ENCODE measurements at places on chromosomes 3 and 15.

- no peak for DNase-seq
Observed at GRCh38 chr3:52490035-52490938, 4.9 kb upstream of the STAB1 start.

DNA sequence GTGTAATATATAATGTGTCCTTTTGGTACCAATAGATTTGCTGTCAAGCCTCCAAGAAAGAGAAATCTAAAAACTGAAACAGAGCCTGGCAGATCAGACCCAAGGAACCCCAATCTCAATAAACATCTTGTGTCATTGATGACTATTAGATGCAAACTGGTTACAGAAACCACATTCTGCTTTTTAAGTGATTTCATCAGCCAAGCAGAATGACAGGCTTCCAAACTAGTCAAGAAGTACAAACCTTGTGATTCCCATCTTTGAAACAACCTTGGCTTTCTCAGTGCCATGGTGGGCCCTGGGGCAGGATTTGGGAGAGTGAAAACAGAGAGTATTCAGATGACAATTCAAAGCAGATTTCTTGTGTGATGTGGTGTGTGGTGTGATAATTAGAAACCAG is 45.6 kb upstream of the STRIT1 start:
- DNase-seq: no peak

DNA sequence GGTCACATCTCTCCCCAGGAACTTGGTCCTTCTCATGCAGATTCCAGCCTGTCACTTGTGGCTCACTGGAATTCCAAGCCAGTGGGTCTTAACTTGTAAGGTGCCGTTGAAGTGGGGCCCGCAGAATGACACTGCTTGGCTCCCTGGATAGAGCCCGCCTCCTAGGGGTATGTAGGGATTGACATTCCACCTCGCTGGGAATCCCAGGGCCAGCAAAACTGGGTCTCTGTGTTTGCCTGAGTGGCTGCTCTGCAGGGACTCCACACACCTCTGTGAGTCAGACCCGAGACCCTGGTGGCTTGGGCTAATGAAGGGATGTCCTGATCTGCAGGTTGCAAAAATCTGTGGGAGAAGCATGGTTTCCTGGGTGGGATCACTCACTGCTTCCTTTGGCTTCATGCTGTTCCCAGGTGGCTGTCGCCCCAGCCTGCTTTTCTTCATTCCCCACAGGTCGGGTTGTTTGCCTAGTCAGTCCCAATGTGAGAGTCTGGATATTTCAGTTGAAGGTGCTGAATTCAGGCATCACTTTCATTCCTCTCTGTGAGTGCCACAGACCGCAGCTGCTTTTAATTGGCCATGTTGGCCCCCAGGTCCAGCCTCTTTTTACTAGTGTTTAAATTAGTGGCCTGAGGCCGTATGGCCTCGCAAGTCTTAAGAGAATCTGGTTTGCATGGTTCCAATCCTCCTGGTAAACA is 156.0 kb upstream of the TRIM42 start:
- no peak for DNase-seq

DNA sequence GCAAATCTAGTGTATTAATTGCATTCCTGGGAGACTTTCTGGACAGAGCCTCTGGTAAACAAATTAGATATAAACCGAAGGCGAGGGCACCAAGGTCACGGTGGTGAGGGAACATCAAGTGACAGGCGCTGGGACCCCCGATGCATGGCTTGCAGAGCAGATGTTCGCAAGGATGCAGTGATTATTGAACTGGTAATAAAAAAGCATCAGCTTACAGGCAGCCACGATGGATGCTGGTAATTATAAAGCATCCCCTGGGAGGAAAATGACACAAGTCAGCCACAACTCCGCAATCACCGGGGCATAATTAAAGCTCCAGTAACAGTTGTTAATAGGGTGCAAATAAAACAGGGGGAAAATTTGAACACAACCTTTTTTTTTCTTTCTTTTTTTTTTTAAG is 231.1 kb upstream of the DPH6 start:
- no peak for DNase-seq

DNA sequence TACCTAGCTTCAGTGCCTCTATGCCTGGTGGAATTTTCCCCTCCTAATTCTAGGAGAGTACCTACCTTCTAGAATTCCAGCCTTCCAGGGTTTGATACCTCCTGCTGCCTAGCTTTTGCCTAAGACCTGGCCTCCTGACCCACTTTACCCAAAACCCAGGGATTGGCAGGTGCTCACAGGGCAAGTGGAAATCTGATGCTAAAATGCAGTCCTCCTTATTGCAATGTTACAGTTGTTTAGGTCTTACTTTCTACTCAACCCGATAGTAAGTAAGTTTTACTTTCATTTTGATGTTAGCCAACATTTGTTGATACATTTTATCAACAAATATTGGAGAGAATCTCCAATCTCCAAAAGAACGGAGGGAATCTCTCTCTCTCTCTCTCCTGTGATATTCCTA is 275.9 kb downstream of the DOCK3 start:
- no peak for DNase-seq

DNA sequence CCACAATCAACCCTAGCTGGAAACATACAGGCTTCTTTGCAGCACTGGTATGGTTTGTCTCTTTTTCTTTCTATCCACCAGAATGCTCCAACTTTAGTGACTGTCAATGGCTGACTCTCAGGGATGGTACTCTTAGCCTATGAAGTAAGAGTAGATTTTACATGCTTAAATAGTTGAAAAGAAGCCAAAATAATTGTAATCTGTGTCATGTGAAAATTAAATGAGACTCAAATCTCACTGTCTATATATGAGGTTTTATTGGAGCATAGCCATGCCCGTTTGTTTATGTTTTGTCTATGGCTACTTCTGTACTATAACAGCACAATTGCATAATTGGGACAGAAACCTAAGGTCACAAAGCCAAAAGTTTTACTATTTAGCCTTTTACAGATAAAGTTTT is 29.1 kb upstream of the PDZRN3 start:
- DNase-seq: no peak

DNA sequence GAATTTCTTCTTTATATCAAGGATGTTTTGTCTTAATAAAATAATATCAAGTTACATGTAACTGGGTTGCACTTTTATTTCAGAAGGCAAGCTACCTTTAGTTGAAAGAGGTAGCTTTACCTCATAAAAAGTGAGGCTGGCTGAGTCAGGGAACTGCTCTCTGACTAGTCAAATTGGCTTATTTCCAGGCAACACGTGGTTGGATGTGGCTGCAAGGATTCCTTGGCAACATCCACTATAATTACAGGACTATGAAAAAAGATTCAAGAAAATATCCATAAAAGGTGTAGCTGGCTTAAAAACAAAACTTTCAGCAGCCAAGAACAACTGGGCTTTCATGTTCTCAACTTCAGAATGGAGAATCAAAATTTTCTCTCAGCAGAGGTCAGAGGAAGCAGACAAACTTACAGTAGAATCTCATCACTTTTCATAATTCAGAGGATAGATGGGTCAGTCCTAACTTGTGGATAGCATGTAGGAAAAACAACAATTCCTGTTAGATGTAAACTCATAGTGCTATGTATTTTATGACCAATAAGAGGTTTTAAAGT is 779.1 kb downstream of the MECOM start:
- peak; percentile 95 for DNase-seq

GRCh38 chr3:16059711-16060357 is 114.6 kb upstream of the GALNT15 start:
- no peak for DNase-seq

- DNase-seq: no peak
Observed at GRCh38 chr3:42266085-42266484, at the start of gene CCK. Gene CCK (minus strand): TSS chr3:42266185. CDS start chr3:42263630, 2,555 bp downstream.

- no peak for DNase-seq
Observed at GRCh38 chr3:105719791-105720190, 149.0 kb downstream of the CBLB start.

- DNase-seq: peak; percentile 85
Observed at GRCh38 chr3:149512073-149512782, 37.7 kb downstream of the TM4SF4 start.

DNA sequence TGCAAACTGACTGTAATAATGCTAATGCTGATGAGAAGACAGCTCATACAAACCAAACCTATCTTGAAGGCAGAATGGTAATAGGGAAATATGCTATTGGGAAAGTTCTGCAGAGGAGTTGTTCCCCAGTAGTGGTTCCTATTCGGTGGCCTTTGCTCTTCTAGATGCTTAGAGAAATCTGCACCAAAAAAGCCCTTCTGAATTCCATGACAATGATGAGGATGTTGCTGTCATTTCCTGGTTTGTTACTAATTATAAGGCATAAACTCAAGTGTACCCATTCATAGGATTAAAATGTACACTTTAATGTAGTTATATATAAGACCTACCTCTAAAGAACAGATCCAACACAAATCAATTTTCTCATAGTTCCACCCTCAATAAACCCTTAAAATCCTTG is 30.1 kb downstream of the TOMM70 start:
- peak; percentile 5 for DNase-seq

DNA sequence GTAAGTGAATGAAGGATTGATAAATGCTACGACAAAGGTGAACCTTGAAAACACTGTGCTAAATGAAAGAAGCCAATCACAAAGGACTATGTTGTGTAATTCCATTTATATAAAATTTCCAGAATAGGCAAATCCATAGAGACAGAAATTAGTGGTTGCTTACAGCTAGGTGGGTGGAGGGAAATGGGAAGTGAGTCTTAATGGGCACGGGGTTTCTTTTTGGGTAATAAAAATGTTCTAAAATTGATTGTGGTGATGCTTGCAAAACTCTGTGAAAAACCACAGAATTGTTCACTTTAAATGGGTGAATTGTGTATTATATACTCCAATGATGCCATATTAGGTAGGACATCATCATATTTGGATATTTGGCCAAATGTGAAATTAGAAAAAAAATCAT is 20.9 kb upstream of the TEX9 start:
- DNase-seq: no peak

- peak; percentile 34 for DNase-seq
Observed at GRCh38 chr15:78750566-78750965, 60.7 kb downstream of the ADAMTS7 start.

GRCh38 chr15:52069559-52069958 is 43.0 kb downstream of the BCL2L10 start:
- no peak for DNase-seq

- DNase-seq: no peak
Observed at GRCh38 chr15:53305101-53305500, 454.4 kb downstream of the WDR72 start.

DNA sequence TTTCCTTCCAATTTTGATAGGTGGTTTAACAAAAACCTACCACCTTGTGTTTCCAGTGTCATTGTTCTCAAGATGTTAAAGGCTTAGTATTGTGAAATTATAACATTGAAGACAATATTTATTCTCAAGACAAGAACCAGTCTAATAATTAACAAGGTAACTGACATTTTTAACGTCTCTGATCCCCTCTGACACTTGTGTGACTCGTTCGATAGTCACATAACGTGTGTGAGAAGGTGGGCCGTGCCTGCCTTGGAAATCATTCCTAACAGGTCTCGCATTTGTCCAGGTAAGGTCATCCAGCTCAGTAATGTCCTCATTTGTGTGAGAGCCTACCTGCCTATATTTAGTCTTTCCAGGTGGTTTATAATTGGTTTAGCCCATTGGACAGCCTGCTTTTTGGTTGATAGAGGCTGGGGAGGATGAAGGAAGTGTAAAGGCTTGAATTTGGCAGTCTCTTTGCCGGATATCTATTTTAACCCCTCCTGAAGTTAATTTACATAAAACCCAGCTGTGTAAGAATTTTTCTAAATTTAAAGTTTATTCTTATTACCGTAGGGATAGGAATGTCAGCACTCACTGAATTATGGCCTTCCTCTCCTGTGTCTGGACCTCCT is 94.4 kb downstream of the AKAP13 start:
- DNase-seq: no peak

DNA sequence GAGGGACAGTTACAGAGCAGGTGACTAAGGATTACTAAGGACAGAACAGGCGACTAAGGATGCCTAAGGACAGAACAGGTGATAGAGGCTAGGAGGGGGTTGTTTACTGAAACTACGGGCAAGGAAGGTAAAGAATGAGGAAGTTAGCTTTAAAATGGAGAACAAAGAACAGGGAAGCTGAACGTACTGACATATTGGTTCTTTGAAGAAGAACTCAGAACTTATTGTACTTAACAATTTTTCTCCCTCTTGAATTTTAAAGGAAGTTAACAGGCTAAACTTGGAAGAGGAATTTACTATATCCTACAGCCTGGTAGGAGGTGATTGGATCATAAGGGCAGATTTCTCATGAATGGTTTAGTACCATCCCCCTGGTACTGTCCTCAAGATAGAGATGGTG is 290.2 kb downstream of the SHQ1 start:
- no peak for DNase-seq

DNA sequence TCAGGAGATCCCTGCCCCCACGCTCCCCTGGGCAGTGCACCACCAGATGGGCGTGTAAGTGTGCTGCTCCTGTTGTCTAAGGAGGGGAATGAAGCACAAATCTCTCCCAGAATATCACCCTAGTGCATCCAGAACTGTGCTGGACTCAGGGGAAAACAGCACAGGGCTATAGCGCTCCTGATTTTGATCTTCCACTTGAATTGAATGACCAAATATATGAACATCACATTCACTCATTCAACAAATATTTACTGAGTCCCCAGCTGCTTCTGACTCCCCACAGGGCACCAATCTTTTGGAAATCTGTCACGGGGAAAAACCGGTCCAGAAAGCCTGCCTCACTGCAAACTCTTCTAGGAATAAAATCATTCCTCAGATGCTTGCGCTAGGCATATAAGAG is 2.4 kb downstream of the CPLX3 start:
- no peak for DNase-seq

DNA sequence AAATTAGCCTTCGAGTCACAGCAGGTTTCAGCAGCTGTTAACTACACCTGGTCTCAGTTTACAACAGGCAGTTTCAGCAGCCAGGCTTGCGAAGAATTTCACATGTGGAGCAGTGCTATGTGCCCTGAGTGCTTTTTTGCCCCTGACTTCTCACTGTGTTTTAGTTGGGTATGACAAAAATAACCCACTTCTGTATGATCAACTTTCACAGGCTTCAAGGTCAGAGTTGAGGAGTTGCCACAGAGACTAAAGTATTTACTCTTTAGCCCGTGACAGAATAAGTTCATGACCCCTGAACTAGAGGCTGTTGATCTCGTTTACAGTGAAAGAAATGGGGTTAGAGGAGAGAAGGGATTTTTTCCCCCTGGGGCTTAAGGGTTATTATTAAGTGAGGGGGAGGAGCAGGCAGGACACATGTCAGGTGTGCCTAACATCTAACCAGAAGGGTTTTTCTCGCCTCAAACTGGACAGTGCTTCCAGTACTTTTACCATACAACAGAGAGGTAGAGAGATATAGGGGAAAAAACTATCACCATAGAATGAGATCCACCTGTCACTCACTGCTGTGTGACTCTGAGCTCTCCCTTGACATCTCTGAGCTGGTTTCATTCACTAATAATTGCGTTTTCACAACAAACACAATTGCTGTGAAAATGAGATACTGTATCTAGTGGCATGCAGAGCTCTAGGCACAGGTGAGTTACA is 14.0 kb upstream of the TOPBP1 start:
- no peak for DNase-seq

DNA sequence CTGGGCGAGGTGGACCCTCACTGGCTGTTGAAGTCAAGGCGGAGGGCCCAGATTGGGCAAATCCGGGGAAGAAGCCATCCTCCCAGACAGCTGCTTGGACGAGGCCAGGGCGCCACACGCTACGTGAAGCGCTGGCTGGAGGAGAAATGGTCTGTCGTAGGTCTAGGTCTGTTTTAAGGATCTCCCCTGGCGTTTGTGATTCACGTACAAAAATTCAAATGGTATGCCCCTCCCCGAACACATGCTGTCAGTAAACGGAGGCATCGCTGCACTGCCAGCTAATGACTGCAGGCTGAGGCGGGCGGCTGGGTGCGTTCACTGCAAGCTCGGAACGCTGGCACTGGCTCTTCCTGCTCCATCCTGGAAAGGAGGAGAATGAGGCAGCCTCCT is 69.9 kb downstream of the EPHB3 start:
- no peak for DNase-seq

Data from dermis blood vessel endothelial cell (primary cell).